ENCODE measurements at places on chromosomes 11 and 22.

DNA sequence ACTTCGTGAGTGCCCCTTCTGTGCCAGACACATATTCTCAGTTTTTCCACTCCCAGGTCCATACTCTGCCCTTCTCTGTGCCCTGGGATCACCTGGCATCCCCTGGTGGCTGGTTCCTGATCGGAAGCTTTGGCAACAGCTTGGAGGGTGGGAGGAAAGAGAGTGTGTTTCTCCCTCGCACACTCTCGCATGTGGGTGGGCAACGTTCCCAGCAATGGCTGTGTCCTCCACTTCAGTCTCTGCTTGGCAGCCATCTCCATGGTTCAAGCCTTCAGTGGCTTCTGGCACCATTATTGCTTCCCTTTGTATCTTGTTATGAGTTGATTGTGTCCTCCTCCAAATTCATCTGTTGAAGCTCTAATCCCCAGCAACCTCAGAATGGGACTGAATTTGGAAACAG lies 342.7 kb upstream of the SYN3 start:
- DNase-seq: no peak

DNA sequence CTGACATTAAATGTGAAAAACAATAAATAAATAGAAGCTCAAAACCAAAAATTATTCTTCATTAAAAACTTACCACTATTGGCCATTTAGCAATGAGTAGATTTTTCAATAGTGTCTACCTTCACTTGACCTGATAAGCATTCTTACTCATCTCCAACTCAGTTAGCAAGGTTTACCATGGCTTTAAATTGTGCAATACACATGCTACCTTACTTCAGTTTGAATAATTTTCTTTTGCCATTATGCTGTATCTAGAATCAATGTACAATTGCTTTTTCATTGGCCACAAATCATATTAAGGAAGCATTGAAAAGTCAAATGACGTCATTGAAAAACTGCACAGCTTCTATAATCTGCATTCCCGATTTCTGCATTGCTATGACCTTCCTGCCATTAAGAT lies 64.9 kb downstream of the SVIP start:
- DNase-seq: no peak

GRCh38 chr11:95647355-95647754 lies 142.2 kb downstream of the FAM76B start:
- no peak for DNase-seq

GRCh38 chr11:7673724-7674434 lies 579 bp upstream of the CYB5R2 start:
- DNase-seq: no peak

- DNase-seq: no peak
Measured at GRCh38 chr11:11669233-11669846, 47.5 kb upstream of the GALNT18 start.

DNA sequence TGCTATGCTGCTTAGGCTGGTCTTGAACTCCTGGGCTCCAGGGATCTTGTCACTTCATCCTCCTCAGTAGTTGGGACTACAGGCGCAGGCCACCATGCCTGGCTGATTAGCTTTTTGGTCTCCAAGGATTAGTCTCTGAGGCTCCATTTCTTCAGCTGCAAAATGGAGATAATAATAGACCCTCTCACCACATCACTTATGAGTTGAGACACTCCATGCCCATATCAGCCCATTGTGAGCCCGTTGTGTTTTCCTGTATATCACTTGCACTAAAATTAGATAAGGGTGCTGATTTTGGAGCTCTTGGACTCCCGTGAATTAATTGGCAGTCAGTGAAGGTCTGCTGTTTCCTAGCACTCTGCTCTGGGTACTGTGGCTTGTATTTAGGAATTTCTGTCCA lies 36.0 kb downstream of the DEPDC5 start:
- no peak for DNase-seq

DNA sequence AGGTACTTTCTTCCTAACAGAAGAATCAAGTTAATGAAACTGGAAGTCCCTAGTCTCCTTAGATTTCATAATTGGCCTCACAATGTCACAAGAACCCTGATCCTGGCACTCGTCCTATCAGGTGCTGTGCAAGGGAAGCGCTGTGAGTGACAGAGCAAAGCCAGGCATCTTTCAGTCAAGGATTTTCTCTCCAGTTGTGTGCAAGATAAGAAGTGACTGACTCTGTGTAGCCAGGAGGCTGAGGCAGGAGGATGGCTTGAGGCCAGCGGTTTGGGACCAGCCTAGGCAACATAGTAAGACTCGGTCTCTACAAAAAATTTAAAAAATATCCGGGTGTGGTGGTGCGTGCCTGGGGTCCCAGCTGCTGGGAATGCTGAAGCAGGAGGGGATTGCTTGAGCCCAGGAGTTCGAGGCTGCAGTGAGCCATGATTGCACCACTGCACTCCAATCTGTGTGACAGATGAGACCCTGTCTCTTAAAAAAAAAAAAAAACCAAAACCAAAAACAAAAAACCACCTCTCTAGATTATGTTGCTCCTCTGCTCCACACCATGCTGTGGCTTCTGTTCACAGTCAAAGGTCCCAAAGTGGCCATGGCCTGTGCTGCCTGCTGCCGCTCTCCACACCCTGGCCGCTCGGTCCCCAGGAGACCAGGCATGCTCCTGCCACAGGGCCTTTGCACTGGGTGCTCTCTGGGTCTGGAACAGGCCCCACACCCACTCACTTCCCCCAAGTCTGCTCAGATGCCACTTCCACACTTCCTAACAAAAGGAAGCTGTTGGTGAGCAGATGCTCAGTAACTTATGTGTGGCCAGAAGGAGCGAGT lies 54.2 kb upstream of the CLDN5 start:
- no peak for DNase-seq

GRCh38 chr11:125167954-125168835 lies 3.6 kb downstream of the PKNOX2 start:
- no peak for DNase-seq

- no peak for DNase-seq
Measured at GRCh38 chr11:65440831-65441499, 18.4 kb downstream of the NEAT1 start.

DNA sequence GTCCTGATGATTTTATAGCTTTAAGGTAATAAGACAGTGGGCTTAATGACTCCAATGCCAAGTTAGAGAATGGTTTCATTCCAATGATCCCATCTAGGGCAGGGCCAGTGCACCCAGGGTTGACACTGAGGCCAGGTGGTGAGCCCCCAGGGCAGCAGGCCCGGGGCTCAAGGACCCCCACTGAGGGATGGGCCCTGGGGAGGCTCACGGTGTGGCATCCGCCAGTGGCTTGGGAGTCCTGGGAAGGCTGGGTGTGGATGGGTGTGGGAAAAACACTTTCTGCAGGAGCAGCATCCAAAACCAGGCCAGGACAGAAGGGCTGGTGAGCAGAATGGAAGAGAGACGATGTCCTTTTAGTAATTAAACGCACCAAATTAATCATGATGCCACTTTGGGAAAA lies 626.3 kb downstream of the TBC1D22A start:
- no peak for DNase-seq

GRCh38 chr11:8689726-8690255 lies 7.2 kb downstream of the RPL27A start:
- no peak for DNase-seq

DNA sequence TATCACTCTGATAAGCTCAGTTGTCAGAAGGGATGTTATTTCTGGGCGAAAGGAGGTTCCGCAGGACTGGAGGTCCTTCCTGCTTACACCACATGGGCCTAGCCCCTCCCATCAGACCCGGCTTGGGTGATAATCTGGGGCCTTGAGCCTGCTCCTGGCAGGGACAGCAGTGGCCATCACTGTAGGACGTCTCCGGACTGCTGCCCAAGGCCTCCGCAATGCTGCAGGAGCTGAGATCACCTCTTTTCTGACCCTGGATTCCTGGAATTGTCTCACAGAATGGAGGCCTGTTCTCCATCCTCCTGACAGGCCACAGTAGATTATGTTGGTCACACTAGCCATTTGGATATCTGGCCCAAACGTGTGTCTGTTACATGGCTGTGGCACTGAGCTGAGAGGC lies 9.2 kb upstream of the BIK start:
- DNase-seq: no peak

DNA sequence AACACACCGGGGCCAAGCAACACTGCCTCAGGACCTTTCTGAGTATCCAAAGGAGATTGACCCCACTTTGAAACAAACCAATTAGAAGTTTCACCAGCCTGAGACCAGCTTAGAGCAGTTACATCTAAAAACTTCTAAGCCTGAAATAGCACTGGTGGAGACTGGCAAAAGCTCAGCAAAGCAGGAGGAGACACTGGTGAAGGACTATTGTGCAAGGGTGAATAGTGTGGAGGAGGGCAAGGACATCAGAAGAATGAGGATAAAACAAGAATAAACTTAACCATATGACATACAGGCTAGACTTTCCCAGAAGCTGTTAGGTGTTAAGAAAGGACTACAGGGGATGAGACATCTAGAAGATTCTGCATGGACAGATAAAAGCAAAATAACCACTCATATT lies 152.4 kb downstream of the FCHSD2 start:
- no peak for DNase-seq

DNA sequence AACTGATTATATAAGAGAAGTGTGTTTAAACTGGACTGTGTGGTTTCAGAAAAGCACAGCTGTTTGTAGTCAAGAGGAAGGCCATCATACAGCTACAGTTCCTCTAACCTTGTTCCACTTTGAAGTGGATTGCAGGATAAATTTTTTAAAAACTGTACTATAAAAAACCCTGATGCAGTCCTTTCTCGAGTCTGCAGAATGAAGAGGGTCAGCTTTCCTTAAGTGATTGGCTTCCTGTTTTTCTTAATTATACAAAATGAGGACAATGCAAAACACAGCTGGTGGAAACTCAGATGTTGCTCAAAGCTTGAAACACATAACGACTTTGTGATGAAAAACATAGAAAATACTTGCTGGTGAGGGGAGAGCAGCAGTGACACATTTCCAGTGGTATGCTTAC lies 1060.5 kb downstream of the DLG2 start:
- DNase-seq: no peak

DNA sequence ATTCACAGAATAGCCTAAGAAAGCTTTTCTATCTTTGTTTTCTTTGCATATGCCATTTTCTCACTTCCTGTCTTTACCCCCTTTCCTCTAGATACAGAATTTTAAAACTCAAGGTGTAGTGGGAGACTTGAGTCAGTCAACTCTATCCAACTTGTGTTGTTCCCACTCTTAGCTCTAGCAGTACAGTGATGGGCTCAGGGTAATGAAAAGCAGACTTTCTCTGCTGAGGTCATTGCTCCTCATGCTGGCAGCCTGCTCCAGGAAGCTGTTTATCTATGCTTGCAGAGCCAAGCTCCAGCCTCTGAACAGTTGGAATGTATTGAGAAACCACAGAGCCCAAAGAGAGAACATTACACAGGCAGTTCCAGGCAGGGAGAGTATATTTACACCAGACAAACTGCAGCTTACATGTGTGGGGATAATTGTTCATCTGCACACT lies 68.1 kb downstream of the CSTPP1 start:
- DNase-seq: no peak

- DNase-seq: no peak
Measured at GRCh38 chr11:88849368-88849767, 216.4 kb downstream of the GRM5 start.

- no peak for DNase-seq
Measured at GRCh38 chr11:64071849-64072248, 36.1 kb downstream of the FLRT1 start.

DNA sequence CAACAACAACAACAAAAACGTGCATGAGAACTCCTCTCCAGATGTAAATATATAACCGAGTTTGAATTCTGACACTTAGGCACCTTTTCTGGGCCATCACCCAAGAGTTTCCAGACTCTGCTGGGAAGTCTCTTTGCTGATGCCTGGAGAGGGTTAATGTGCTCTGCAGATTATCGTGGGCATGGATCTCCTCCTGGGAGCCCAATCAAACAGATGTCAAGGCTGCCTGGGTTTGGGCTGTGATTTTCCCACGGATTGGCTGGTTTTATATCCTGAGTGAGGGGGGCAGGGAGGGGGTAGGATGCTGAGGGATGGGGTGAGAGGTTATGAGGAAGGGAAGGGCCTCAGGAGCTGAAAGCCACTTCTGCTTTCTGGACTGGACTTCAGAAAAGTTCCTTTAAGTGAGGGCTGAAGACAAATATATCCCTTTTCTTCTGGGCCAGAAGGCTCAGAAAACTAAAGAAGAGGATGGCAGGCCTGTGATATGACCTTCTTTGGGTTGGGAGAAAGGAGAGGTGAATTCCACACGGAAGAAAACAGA lies 4.2 kb downstream of the ELF5 start:
- DNase-seq: no peak

GRCh38 chr22:49331223-49331815 lies 496.4 kb downstream of the BRD1 start:
- DNase-seq: no peak

- DNase-seq: no peak
Measured at GRCh38 chr11:72807792-72808191, 6.4 kb upstream of the ATG16L2 start.

- DNase-seq: no peak
Measured at GRCh38 chr22:41931701-41932269, 5.2 kb upstream of the TNFRSF13C start.

GRCh38 chr22:24370401-24370800 lies 57.0 kb upstream of the ADORA2A start:
- DNase-seq: no peak

- DNase-seq: no peak
Measured at GRCh38 chr11:37109286-37109585, 511.2 kb upstream of the RAG2 start.

DNA sequence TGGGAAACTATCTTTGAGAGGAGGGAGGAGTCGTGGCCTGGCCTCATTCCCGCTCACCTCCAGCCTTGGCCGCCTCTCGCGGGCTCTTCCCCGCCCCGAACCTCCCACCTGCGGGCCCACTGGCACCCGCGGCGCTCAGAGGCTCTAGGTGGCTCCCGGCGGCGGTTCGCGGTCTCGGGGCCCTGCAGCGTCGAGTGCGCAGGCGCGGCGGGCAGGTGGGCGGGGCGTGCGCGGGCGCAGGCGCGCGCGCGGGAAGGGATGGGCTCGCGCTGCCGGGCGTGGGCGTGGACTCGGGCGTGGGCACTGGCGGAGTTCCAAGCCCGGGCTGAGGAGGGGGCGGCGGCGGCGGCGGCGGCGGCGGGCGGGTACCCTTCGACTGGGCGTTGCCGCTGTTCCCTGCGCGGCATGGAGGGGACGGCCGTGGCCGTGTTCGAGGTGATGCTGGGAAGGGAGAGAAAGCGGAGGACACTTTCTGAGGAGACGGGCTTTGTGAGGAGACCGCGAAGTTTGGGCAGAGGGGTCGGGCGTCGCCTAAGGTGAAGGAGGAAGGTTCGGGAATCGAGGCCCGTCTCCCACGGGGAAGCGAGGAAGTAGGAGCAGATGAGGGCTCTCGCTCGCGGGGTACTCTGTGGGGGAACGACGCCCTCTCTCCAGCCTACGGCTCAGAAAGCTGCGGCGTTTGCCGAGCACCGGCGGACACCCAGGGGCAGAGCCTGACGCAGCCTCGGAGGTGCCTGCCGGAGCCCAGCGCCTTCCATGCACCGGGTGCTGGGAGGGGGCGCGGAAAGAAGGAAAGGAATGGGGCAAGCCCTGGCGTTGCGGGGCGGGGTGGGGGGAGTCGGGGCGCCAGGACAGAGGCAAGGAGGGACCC lies 15.7 kb upstream of the SPTBN2 start:
- DNase-seq: peak; percentile 87

- DNase-seq: no peak
Measured at GRCh38 chr11:113519989-113520613, 44.9 kb upstream of the DRD2 start.

Data from stimulated activated CD4-positive, alpha-beta T cell treated with anti-CD3 and anti-CD28 coated beads, Interleukin-4, amount 100 ng/mL, for 24 hours (primary cell).